ENCODE measurements at places on chromosomes 11 and 22.

GRCh38 chr11:104695065-104695463 lies 203.2 kb downstream of the CASP12 start:
- DNase-seq, result no peak

DNA sequence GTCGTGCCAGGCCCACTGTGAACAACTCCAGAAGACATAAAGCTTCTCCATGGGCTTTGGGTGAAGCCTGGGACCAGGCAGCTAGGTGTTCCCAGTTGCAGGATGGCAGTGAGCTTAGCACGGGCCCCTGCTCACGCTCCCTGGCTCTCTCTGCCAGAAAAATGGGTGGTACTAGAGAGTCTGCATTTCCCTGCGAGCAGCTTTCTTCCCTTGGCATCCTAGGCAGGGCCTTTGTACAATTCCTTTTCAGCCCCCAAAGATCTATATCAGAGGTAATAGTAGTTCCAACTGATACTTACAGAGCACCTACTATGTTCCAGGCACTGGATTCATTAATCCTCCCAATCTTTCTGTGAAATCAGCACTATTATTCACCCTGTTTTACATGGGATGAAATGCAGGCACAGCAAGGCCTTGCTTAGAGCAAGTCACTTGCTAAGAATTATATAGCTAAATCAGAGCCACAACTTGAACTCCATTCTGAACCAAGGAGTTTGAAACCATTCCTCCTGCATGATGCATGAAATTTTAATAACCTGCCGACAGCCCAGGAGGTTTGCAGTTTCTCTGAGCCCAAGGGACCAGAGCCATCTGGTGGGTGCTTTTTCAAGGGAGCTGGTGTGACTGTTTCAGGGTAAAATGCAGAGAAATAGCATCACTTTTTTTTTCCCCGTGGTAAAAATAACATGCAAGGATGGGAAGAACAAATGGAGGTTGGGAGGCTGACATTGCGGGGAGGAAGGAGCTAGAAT lies 22.7 kb downstream of the NAV2 start:
- DNase-seq, result no peak

GRCh38 chr11:17603056-17603825 lies 56.2 kb downstream of the OTOG start:
- no peak for DNase-seq

DNA sequence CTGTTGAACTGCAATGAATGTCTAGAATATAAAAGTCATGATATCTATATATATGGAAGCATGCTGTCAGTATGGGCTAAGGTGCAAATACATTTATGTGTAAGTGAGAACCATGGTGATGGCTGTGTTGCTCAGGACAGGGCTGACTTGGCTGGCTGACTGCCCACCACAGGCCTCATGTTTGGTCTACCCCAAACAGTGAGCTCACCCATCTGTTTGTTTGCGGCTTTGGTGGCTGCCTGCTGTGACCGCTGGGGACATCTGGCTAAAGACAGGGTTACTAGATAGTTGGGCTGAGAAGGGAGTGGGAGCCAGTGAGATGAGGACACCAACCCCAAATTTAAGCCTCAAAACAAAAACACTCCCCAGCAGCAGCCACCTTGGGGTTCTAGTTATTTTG lies 6.3 kb downstream of the CD44 start:
- DNase-seq, result no peak

DNA sequence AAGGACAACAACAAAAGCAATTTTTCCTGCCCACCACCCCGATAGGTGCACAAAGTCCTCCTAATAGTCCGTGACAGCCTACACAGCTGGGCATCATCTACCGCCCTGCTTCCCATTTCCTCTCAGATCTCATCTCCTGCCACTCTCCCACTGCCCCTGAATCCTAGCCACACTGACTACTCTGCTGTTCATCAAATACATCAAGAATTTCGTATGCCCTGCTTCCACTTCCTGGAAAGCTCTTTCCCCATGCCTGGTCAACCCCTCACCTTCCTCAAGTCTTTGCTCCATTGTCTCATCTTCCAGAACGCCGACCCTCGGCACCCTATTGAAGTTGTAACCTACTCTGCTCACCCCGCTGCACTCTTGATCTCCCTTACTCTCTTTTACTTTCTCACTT lies 320.1 kb downstream of the OPCML start:
- DNase-seq, result no peak
